ENCODE measurements at places on chromosomes 3 and 15. TPM values are rescaled to one million over a fixed set of nuclear protein-coding genes. Genes with fewer than 3 reads are reported as not detected.

DUOXA2 gene
- total RNA-seq: not detected

GRCh38 chr3:28924744-28925360 lies 356.0 kb upstream of the RBMS3 start:
- no peaks in the 10 kb centered on the region for H3K27me3 ChIP-seq
- no peak overlapping the region for H3K27ac ChIP-seq
- no peaks in the 10 kb centered on the region for H3K4me1 ChIP-seq
- H3K36me3 ChIP-seq: no peaks in the 10 kb centered on the region
- DNase-seq: no peak

DNA sequence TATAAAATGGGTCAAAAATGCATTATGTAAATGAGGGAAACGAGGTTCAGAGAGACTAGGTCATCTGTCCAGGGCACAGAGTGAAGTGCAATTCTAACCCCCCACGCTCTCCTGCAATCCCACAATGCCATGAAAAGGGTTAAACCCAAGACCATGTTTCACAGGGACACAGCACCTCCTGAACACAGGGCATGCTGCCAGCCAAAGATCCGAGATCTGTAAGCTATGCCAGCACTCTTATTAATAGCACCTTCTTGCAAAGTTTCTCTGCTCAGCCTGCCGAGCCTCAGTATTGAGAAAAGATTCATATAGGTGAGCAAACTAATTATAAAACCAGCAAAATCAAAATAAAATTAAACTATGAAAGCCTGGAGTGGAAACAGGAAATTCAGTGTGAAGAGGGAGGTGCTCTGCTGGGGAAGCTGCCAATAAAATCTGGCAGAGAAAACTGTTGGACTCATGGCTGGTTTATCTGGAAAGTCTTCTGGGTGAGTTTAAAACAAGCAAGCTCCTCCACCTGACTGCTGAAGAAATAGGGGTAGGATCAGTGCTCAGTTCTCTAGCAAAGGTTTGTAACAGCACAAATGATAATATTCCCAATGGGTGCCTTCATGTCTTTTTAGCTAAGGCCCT lies 50.3 kb downstream of the LRIG1 start:
- H3K4me3 ChIP-seq: no peak overlapping the region
- H3K36me3 ChIP-seq: peaks cover 5% of the 10 kb centered on the region
- no peaks in the 10 kb centered on the region for H3K27me3 ChIP-seq
- no peak for DNase-seq
- H3K27ac ChIP-seq: peak overlapping the region; percentile 79
- H3K4me1 ChIP-seq: peaks cover 76% of the 10 kb centered on the region

CLDN18 gene
- 0.12 TPM for total RNA-seq

GRCh38 chr15:50341616-50342136 lies 13.3 kb downstream of the GABPB1 start:
- H3K4me3 ChIP-seq: no peak overlapping the region
- H3K36me3 ChIP-seq: no peaks in the 10 kb centered on the region
- DNase-seq: no peak
- no peaks in the 10 kb centered on the region for H3K27me3 ChIP-seq
- no peak overlapping the region for H3K27ac ChIP-seq

CIDEC gene
- total RNA-seq: 1.3 TPM

- no peaks in the 10 kb centered on the region for H3K4me1 ChIP-seq
- DNase-seq: no peak
- H3K36me3 ChIP-seq: no peaks in the 10 kb centered on the region
- H3K27me3 ChIP-seq: no peaks in the 10 kb centered on the region
- H3K27ac ChIP-seq: peak overlapping the region; percentile 96
These were observed 332.9 kb downstream of the TIGIT start for GRCh38 chr3:114626751-114627150.

DNA sequence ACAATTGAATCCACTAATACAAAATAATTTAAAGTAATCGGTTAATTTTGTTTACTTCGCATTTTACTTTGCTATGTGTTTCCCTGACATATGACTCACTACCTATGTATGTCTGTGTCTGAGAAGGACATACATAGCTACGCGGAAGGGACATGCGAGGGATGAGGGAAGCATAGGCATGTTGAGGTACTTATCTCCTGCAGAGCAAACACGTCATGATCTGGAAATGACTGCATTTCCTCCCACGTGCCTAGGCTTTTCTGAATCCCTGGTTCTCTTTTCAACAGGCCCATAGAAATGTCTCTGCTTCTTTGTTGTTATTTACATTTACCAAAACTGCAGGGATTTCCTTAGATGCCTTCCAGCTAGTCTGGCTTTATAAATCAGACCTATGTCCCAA lies 27.5 kb downstream of the ALCAM start:
- DNase-seq: no peak
- no peaks in the 10 kb centered on the region for H3K4me1 ChIP-seq
- no peaks in the 10 kb centered on the region for H3K36me3 ChIP-seq
- no peak overlapping the region for H3K27ac ChIP-seq

DNA sequence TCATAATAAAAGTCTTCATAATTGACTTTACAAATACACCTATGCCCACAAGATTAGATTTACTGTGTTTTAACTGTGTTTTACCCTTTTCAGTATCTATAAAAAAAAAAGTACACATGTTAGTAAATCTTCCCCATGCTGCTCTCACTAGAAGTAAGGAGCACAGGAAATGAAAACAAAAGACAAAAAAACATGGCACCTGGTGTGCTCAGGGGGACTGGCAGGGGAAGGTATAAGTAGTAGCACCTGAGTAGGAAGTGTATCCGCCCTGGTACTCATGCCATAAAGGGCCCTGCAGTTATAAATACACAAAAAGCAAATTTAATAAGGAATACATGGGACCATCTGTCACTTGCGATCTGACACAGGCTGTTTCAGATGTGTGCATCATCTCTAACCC lies 8.9 kb upstream of the ALDH1A2 start:
- DNase-seq: no peak
- H3K4me3 ChIP-seq: no peak overlapping the region
- H3K4me1 ChIP-seq: no peaks in the 10 kb centered on the region

- H3K4me3 ChIP-seq: no peak overlapping the region
- no peak for DNase-seq
- H3K36me3 ChIP-seq: no peaks in the 10 kb centered on the region
- no peak overlapping the region for H3K27ac ChIP-seq
These were observed 44.7 kb downstream of the GTPBP8 start for GRCh38 chr3:113035387-113035982.

Data from right atrium auricular region (tissue), 2 donors.